GM04504 (cell line): ENCODE measurements at places on chromosomes 2 and 18.

GRCh38 chr2:202589582-202589949 is 45.2 kb upstream of the FAM117B start:
- no peak for DNase-seq

DNA sequence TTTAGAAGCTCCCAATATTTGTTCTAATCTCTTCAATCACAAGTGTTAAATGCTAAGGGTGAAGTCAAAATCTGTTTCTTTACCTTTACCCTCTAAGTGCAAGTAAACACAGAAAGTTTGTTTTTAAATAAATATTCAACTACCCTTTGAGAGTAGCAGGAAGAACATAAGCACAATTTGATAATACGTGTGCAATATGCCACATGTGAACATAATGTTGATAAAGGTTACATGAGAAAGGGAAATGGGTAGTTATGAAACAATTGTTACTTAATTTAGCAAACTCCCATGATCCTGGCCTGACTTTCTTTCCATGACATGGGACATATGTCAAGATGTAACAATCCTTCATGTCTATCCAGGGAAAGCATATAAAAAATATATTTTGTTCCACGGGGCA is 7.1 kb downstream of the SPRED2 start:
- no peak for DNase-seq

DNA sequence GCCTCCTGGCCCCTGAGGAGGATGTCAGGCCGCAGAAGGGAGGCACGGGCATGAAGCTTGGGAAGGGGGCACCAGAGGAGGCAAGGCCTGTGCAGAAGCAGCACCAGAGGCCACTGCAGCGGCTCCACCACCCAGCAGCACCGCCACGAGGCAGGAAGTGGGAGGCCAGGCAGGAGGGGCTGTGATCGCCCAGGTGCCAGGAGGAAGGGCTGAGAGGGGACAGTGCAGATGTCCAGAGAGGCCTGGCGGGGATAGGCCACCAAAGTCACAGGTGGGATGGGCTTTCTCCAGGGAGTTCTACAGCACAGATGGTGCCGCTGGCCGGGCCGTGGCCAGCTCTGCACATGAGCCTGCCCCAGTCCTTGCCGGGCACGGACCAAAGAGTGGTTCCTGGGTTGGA is 6.0 kb upstream of the ALPI start:
- DNase-seq = no peak

GRCh38 chr2:98299211-98299905 is 46.9 kb upstream of the CNGA3 start:
- DNase-seq = no peak

GRCh38 chr18:23612434-23613090 is 26.3 kb upstream of the NPC1 start:
- no peak for DNase-seq

DNA sequence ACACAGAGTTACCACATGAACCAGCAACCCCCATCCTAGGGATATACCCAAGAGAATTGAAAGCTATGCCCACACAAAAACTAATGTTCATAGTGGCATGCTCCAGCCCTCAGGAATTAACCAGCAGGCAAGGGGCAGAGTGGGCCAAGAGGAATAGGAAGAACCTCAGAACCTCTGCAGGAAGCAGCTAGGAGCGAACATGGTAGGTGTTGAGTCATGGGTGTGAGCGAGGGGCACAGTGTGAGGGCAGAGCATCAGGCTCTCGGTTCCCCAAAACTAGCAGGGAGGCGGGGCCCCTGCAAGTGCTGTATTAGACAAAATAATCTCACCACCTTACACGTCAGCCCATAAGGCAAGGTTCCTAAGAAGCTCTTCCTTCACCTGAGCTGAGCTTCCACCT is 5.6 kb upstream of the RUFY4 start:
- no peak for DNase-seq

DNA sequence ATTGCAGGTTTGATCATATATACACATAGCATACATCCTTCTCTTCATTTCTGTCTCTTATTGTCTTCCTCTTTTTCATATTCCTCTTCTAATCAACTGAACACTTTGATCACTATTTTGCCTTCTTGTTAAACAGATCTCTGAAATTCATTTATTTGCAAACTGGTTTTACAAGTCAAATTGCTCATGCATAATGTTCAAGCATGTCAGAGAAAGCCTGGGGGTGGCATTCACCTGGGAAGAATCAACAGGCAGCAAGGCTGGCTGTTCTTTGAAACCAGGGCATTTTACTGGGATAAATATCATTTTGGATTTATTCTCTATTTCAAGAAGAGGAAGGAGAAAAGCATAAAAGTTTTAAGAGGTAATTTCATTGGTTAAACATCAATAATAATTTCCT is 66.9 kb upstream of the LRATD1 start:
- DNase-seq = no peak

GRCh38 chr2:40543381-40543780 is 91.5 kb upstream of the SLC8A1 start:
- DNase-seq = no peak

- no peak for DNase-seq
Measured at GRCh38 chr2:191983591-191983990, 136.7 kb upstream of the CAVIN2 start.

DNA sequence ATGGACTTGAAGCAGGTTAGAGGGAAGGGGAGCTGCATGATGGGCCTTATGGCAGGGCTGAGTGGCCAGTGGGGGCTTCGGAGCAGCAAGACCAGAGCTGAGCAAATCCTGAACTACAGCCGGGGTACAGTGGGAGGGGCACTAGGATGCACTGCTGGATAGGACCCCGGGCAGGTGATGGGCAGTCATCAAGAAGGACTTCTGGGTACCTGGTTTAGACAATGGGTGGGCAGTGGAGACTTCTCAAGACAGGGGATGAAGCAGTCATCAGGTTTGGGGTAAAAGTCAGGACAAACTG is 507.4 kb upstream of the MYT1L start:
- DNase-seq = no peak

DNA sequence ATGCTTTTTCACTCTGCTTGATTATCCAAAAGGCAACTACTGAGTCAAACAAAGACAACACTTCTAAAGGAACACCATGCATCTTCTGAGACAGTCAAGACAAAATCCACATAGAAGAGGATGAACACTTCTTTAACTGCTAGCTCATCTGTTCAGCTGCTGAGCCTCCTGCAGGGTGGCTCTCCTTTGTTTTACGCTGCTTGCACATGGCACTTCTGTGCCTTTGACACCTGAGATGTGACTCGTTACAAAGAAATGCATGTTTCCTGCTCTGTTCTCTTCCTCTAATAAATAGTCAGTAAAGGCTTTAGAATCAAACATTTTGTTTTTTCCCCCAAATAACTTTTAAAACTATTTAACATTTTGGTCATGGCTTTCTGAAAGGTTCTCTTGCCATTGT is 1129.4 kb downstream of the TDRD15 start:
- DNase-seq = no peak

GRCh38 chr2:88733155-88733902 is 41.9 kb downstream of the RPIA start:
- no peak for DNase-seq

GRCh38 chr2:127275356-127275755 is 18.6 kb downstream of the ERCC3 start:
- DNase-seq = no peak

DNA sequence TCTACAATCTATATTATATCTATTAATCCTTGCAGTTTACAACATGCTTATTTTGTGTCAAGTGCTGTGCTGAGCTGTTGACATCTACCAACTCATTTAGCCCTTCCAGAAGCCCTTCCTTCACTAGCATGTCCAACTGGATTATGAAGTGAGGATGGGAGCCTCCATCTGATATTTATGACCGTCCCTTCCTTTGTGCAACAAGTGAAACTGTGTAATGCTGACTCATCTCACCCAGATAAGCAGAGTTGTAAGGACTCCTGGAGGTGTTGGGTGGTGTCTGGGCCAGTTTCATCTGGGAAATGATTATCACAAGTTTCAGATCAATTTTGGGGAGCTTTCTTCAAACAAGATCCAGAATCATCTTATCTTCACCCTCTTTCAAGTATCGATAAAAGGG is 156.6 kb upstream of the ETAA1 start:
- DNase-seq = no peak

DNA sequence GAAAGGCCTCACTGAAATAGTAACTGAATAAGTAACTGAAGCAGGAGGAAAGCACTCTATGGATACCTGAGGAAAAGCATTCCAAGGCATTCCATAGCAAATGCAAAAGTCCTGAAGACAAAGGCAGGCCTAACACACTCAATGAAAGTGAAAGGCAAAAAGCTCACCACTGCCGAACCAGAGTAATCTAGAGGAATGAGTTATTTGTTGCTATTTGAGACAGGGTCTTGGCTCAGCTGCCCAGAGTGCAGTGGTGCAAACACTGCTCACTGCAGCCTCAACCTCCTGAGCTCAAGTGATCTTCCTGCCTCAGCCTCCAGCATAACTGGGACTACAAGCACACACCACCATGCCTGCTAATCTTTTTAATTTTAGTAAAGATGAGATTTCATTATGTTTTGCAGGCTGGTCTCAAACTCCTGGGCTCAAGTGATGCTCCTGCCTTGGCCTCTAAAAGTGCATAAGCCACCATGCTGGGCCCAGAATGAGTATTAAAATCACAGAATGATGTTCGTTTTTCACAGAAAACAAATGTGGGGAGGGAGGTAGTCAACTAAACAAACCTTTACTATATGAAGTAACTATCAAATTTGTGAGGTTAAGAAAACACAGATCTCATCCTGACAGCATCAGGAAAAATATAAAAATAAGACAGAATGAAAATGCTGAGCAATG is 17.9 kb downstream of the PIAS2 start:
- no peak for DNase-seq

DNA sequence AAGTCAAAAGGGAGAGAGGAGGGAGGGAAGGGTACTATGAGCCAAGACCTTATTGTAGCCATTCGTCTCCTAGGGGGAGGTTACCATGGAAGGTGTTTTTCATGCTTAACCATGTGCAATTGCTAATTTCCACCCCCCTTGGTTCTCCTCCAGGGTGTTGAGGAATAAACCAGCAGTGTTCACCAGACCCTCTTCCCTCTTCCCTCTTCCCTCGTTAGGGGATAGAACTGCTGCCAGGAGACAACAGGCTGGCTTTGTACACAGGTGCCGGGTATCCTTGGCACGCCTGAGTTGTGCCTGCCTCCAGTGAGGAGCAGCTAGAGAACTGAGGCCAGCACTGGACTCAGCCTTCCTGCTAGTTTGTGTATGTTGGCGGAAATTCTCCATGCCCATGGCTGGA is 41.1 kb upstream of the ARL5A start:
- DNase-seq = no peak

GRCh38 chr18:67211646-67212045 is 304.9 kb downstream of the DSEL start:
- DNase-seq = no peak
